Hematopoietic multipotent progenitor cell treated with erythropoietin and hydrocortisone succinate and interleukin-3 and kit ligand, for 4 days (in vitro differentiated cells): ENCODE measurements at places on chromosomes 3 and 15.
A peak's percentile ranks its signal among the peaks of the same experiment; 100 is the strongest.

DNA sequence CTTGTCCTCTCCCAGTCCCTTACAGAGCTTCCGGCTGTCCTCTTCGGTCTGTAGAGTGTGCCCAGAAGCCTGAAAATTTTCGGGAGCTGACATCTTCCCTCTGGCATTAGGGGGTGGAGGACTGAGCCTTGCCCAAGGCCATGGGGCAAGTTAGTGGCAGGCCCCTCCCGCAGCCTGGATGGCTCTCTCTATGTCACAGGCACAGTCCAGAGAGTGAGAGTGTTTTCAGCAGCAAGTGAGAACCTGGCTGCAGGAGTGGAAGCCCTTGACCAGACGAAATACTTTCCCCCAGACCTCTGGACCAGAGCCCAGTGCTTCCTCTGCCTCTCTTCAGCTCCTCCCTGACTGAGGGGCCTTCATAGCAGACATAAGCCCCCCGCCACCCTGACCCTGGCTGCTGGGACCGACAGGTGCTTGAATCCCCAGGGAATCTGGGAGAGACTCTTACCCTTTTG lies 50.5 kb upstream of the SEC22A start:
- DNase-seq: no peak

DNA sequence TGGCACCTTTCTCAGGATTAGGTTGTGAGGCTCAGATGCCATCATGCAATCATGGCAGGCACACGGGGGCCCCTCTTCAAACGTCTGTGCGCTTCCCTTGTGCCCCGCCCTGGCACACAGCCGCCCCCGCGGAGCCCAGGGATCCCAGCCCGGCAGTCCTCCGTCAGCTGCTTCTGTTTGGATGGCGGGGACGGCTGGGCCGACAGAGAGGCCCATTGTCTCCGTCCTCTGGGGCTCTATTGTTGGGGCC lies 849 bp upstream of the HDAC11 start:
- DNase-seq: peak; percentile 64

- no peak for DNase-seq
These were observed 183.4 kb downstream of the GOLGA6L6 start for GRCh38 chr15:20358066-20358778.

DNA sequence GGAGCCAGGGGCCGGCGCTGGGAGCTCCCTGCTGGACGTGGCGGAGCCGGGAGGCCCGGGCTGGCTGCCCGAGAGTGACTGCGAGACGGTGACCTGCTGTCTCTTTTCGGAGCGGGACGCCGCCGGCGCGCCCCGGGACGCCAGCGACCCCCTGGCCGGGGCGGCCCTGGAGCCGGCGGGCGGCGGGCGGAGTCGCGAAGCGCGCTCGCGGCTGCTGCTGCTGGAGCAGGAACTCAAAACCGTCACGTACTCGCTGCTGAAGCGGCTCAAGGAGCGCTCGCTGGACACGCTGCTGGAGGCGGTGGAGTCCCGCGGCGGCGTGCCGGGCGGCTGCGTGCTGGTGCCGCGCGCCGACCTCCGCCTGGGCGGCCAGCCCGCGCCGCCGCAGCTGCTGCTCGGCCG lies 1.5 kb downstream of the SMAD6 start:
- peak; percentile 64 for DNase-seq

- DNase-seq: peak; percentile 64
These were observed 50.3 kb downstream of the CHSY1 start for GRCh38 chr15:101201411-101202174.

- DNase-seq: no peak
These were observed 54.8 kb downstream of the ZBTB38 start for GRCh38 chr3:141422961-141423582.

- DNase-seq: peak; percentile 91
These were observed 5.6 kb downstream of the HES1 start for GRCh38 chr3:194141415-194142155.

- DNase-seq: peak; percentile 36
These were observed 96.6 kb downstream of the SEMA6D start for GRCh38 chr15:47813748-47814384.

DNA sequence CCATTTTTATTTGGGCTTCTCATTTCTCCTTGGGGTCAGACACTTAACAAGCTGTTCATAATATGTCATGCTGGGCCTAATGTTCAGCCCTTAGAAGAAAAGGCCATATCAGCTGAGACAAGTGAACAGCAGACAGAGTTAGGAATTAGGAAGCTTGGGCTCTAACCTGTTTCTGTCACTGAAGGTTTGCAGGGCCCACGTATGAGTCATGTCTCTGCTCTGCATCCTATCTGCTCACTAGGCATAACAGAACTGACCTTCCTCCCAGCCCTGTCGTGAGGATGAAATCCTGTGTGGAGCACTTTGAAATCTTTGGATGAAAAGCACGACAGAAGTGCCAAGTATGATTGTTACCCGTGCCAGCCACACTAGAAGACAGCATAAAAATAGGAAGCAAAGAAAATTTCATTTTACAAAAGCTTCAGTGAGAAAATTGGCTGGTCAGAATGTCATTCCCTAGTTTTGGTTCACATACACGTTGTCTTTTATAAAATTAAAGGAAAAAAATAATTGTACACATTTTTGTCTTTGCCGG lies 26.5 kb upstream of the CD47 start:
- peak; percentile 52 for DNase-seq

- no peak for DNase-seq
These were observed 43.1 kb downstream of the KLF13 start for GRCh38 chr15:31369727-31370126.

GRCh38 chr15:67446449-67446848 lies 74.5 kb upstream of the C15orf61 start:
- DNase-seq: no peak

- no peak for DNase-seq
These were observed 210.5 kb downstream of the FOXP1 start for GRCh38 chr3:71372911-71373637.

GRCh38 chr3:75320369-75320768 lies 343.8 kb upstream of the FRG2C start:
- DNase-seq: no peak

DNA sequence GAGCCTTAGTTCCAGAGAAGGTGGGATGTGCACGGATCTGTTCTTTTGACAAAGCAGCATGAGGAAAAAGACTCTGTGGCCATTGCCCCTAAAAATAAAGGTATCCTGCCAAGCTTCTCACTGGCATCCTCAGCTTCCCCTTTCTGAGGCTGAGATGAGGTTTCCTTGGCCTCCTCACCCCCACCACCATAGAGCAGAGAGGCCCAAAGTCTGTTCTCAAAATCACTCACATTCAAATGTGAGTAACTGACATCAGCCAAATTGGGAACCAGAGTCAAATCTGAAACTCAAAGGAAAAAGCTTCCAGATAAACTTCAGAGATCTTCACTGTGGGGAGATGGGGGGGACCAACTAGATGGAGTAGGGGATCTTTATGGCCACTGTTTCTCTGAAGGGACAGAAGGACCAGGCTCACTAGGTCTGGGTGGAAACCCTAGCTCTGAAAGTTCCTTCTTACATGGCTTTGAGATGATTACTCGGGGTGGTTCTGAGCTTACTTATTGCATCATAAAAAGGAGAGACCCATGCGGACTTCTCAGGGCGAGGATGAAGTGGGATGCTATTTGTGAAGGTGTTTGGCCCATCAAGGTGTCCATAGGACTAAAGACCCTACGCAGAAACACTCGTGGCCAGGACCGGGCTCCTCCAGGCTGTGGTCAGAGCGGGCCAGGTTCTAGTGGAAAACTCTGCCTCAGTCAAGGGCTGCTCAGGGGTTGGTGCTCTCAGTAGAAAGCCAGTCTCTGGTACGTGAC lies 61.5 kb upstream of the MEF2A start:
- peak; percentile 53 for DNase-seq

GRCh38 chr3:42486814-42487565 lies 15.5 kb upstream of the VIPR1 start:
- DNase-seq: no peak

DNA sequence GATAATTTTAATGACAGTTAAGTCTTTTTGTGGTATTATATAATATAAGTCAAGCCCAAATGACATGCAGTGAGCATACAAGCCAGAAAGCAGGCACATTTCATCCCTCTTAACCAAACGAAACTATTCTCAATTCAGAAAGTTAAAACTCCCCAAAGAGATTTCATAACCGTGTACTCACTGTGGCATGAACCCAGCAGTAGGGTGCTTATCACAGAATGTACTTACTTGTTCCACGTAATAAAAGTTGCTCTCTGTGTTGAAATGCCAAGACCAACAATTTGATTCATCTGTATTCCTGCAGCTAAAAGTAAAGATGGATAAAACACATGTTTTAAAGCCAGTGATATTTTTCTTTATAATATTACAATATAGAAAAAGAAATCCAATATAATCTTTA lies 12.1 kb downstream of the GK5 start:
- no peak for DNase-seq

DNA sequence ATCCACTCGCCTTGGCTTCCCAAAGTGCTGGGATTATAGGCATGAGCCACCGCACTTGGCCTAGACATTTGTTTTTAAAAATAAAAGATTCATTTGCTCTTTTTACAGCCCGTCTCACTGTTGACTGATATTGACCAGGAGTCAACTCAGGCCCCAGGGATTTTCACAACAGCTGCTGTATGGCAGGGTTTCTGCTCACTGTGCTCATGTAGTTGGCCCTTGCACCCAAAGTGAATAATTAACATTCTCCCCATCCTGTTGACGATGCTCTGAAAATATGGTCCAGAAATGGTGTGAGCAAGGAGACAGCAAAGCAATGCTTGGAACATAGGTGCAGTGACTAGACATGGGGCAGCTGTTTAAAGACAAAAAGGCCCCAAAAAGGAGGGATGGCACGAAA lies 2.9 kb upstream of the CCR5 start:
- DNase-seq: no peak

DNA sequence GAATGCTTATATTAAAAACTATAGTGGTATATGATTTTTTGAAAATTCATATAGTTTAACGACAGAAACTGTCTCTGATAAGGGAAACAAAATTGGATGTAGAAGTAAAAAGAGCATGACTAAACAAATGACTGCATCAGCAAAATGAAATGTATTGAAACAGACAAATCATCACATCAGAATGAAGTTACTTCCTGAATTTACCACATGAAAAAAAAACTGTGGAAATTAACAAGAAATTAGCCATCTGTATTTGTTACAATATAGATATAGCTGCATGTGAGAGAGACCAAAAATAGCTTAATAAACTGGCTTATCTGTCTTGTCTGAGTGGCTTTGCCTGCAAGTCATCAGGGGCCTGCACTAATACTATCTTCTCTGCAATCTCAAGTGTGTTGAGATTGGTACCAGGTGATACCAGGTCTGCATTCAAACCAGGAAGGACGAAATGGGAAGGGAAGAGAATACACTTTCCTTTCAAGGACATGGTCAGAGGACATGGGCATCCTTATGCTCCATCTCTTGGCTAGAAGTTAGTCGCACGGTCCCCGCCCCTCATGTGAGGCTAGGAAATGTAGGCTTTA lies 388.7 kb downstream of the GRM7 start:
- no peak for DNase-seq

GRCh38 chr3:13032206-13032605 lies 41.0 kb downstream of the IQSEC1 start:
- DNase-seq: no peak

GRCh38 chr3:183477801-183478456 lies 49.5 kb upstream of the MCF2L2 start:
- DNase-seq: no peak

DNA sequence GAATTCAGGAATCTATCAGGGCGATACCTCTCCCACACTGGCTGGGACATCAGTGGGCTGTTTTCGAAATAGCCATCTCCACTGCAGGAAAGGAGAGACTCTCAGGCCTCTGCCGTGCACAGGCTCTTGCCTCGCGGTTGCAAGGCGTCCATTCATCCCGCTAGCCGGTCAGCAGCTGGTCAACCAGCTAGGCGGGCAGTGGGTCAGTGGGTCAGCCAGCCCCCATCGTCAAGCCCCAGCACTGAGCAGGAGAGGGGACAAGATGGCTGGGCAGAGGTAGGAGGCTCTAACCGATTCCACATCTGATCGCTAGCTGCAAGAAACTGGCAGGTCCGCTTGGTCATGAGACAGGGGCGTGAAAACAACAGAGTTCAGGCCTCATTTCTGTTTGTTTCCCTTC lies 45.1 kb downstream of the MUC4 start:
- DNase-seq: no peak

- DNase-seq: no peak
These were observed 108.4 kb downstream of the LSM3 start for GRCh38 chr3:14286887-14287500.

DNA sequence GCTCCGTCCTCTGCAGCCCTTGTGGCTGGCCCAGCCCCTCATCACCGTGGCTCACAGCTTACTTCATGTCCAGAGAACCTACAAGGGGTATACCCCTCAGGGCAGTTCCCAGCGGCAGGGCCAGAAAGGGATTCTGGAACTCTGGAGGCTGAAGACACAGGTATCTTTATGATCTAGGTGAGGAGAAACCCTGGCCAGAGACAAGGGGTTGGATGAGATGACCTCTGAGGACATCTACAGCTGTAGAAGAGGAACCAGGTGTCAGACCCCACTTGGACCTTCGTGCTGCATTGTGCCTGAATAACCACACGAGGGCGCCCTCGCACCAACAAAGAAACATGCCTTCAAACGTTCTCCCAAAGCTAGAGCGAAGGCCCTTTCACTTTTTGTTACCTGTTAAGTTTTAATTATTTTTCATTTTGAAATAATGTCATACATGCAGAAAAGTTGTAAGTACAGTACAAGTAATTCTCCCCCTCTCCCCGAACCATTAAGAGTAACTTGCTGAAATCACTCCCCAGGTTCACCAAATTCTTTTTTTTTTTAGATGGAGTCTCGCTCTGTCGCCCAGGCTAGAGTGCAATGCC lies 118.7 kb upstream of the SMAD3 start:
- DNase-seq: peak; percentile 83

DNA sequence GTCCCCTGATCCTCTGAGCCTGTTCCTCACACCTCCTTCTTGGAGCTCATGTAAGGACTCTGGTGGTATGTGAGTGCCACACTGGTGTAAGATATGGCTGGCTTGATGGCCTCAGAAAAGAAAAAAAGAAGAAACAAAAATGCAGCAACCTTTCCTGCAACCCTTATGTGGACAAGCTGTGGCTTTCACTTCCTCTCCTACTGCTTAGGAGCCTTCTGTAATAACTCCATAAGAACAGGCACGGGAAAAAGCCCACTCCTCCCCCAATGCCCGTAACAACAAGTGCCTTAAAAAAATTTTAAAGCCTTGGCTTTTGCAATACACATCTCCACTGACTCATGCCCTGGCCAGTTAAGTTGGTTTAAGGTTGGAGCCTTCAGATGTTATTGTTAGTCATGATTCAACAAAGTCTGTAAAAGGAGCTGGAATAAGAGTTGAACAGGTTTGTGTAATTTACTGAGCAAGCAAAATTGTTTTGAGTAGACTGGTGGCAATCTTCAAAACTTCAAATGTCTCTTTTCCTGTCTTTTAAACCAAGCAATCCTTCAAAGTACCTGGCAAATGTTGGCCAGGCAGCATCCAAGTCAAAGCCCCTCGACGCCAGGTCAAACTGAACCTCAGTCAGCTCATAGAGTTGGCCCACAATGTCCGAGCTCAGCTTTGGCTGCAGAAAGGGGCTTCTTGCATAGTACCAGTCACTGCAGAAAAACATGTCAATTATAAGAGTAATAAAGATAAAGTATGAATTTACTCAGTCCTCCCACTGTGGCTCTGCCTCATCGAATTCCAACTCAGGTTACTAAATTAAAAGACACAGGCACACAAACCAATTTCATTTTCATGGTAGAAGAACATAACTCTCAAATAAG lies 22.9 kb downstream of the FYCO1 start:
- peak; percentile 74 for DNase-seq

GRCh38 chr3:105979961-105980360 lies 111.1 kb upstream of the CBLB start:
- no peak for DNase-seq

- no peak for DNase-seq
These were observed 225.8 kb upstream of the UMPS start for GRCh38 chr3:124504332-124505059.

- DNase-seq: peak; percentile 59
These were observed 120.7 kb upstream of the LINGO1 start for GRCh38 chr15:77753281-77753873.
